ENCODE measurements at places on chromosomes 6 and 20.

DNA sequence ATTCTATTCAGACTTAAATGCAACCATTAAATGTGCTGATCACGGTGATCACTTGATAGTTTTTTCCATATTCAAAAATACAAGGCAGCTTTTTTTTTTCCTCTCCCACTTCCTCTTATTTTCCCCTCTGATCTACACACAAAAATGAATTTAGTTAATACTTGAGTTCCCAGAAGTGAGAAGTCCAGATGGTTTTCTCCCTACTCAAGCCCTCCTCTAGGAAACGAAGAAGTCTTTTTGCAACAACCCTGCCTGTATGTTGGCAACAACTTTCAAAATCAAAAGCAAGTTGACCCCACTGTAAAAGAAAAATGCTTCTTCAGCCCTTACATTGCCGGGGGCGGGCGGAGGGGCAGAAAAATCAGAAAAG is 24.3 kb downstream of the ARHGAP18 start:
- DNase-seq, result no peak

GRCh38 chr6:49632727-49633126 is 3.9 kb downstream of the RHAG start:
- no peak for DNase-seq

GRCh38 chr6:33705955-33706725 is 5.4 kb downstream of the UQCC2 start:
- DNase-seq, result no peak

DNA sequence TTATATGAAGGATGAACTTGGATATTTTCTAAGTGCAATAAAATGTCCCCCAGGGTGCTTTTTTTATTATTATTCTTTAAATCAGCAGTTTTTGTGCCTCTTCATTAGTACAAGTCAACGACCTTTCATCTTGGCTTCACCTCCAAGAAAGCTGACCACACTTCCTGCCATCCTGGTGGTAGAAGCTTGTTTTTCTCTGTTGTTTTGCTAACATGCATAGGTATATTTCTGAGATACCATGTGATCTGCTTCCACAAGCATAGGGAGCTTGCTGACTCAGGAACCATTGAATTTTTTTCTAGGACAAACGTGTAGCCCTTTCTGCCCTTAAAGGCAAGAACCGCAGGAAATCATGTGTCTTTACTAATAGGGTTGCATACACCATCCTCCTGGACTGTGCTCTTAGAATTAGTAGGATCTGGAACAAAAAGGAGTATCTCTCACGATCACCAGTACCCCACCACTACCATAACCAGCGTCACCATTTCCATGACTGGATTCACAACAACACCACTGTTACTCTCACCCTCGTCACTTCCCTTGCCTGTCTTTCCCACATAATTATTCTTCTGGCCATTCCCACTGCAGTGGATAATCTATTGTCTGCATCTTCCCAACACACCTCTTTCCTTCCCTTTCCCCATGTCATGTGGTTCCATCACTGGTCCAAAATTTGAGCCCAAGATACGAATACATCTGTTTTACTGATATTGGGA is 207.1 kb downstream of the MAFB start:
- DNase-seq, result no peak

DNA sequence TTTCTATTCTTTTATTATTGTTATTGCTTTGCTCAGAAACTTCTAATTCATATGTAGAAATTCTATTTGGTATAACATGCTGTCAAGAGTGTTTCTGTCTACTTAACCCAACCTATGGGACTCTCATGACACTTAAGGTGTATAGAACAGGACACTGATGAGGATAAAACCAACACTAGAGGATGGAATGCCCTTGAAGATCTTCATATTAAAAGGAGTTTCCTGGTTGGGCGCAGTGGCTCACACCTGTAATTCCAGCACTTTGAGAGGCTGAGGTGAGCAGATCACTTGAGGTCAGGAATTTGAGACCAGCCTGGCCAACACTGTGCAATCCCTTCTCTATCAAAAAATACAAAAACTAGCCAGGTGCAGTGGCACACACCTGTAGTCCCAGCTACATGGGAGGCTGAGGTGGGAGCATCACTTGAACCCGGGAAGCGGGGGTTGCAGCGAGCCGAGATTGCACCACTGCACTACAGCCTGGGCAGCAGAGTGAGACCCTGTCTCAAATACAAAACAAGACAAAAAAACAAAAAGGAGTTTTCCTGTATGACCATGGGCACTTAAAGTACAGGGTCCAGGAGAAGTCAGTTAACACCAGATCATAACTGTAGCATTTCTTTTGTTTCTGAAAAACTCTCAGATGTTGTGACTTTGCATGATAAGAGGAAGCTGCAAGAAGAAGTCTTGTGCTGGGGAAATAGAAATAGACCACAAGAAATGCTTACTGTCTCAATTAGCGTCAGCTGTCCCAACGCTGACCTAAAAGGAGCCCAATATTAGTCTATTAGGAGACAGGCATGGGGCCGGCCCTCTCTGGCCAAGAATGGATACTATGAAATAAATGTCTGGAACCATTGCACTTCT is 38.9 kb upstream of the CD2AP start:
- no peak for DNase-seq

DNA sequence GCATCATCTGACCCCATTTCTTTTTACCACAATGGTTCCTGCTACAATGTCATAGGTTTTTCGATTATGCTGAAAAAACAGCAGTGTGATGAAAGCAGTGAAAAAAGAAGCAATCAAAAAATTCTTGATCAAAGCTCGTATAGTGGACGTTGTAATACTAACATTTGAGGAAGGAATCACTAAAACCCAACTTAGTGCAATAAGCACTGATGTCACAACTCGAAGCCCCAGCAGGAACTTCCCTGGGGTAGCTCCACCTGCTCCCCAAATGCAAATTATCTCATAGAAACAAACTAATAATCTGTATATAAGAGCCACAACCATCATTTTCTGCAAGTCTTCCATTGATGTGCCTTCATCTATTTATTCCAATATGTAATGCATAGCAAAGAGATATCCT is 285.6 kb upstream of the SGK1 start:
- no peak for DNase-seq

GRCh38 chr20:13142143-13142542 is 78.9 kb upstream of the ISM1 start:
- no peak for DNase-seq

DNA sequence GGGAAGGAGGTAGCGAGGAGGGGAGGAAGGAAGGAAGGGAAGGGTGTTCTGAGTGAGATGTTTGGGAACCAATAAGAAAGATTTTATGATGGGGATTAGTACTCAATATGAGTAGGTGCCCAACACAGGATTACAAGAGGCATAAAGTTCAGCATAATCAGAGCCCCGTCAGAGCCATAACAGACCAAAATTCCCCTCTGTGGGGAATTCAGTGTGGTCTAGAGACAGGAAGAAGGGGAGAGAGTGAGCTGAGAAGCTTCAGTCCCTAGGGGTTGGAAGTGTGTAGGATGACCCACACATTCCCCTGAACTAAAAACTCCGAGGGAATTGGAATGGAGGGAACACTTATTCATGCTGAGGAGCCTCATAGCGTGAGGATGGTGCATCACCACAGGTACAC is 160.3 kb upstream of the SASH1 start:
- DNase-seq, result no peak

GRCh38 chr6:3608159-3608558 is 143.4 kb downstream of the PXDC1 start:
- DNase-seq, result no peak

DNA sequence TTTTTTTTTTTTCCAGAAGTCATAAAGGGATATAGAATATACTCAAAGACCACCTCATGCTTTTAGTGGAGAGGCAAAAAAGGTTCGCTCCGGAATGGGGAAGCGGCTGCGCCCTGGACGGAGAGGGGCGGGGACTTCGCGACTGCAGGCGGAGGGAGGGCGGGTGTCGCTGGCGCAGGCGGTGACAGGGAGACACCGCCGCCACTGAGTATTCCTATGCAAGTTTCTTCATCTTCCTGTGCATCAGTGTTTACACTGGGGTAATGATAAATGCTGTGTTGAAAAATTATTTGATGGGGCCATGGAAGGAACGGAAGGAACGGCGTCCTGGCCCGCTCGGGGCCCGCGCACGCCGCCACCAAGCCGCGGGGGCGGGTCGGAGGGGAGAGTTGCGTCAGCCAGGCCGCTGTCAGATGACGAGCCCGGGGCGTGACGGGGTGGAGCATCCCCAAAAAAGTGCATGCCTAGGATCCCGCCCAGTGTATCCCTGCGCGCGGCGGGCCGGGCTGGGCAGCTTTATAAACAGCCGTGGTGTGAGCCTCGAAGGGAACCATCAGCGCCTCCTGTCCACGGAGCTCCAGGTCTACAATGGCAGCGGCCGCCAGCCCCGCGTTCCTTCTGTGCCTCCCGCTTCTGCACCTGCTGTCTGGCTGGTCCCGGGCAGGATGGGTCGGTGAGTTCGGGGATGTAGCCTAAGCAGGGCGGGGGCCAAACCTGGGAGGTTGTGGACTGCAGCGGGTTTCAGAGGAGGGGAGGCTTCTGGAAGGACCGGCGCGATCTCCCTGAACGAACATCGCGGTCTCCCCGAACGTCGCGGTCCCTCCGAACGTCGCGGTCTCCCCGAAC is at the start of gene ULBP1:
ULBP1 (plus strand) TSS at position 482 of the 846 bp plus-strand sequence; CDS start at position 589, 107 bp downstream.
- DNase-seq, result no peak

- no peak for DNase-seq
These were observed 9.4 kb upstream of the NCOA7 start for GRCh38 chr6:125781314-125781868.

- no peak for DNase-seq
These were observed 45.6 kb downstream of the EDN1 start for GRCh38 chr6:12335717-12336116.

- no peak for DNase-seq
These were observed 40.9 kb upstream of the CDH22 start for GRCh38 chr20:46349035-46349741.

DNA sequence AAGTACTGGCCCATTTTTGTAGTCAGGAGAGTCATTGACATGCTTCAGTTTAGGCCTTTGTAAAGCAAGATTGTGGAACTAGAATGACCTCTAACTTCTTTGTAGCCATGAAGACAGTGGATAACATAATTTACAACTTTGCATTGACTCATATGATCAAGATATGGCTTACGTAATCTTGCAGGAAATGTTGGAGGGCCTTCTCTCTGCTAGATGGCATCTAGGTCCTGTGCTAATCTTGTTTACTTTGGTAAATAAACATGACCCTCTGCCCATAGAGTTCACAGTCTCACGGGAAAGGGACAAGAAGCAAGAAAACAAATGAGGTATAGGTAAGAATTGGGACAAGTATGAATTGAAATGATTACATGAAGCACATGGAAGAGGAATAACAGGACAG is 355.2 kb upstream of the ARID1B start:
- no peak for DNase-seq

DNA sequence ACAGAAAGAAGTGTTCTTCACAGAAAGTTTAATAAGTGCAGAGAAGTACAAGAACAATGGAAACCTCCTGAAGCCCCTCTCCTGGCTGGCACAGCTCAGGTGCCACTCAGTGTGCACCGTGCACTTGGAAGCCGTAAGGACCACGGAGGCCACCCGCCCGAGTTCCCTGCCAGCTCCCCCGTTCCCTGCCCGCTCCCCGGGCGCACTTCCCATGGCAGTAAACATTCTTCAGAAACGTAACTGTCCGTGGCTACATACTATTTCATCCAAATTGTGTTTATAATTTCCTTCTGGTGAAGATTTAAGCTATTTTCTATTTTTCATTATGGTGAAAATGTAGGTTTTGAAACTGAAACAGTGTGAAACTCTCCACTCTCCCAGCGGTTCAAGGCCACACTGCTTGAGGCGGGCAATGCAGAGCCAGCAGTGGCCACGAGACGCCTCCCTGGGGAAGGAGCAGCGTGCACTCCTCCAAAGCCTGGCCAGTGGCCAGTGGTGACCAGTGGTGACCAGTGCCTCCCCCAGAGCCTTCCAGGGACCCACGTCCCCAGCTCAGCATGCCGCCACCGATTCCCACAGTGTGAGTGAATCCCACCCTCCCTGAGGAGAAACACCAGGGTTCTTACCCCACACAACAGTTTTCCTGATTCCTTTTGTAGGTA is 46.4 kb downstream of the TAF4 start:
- no peak for DNase-seq

DNA sequence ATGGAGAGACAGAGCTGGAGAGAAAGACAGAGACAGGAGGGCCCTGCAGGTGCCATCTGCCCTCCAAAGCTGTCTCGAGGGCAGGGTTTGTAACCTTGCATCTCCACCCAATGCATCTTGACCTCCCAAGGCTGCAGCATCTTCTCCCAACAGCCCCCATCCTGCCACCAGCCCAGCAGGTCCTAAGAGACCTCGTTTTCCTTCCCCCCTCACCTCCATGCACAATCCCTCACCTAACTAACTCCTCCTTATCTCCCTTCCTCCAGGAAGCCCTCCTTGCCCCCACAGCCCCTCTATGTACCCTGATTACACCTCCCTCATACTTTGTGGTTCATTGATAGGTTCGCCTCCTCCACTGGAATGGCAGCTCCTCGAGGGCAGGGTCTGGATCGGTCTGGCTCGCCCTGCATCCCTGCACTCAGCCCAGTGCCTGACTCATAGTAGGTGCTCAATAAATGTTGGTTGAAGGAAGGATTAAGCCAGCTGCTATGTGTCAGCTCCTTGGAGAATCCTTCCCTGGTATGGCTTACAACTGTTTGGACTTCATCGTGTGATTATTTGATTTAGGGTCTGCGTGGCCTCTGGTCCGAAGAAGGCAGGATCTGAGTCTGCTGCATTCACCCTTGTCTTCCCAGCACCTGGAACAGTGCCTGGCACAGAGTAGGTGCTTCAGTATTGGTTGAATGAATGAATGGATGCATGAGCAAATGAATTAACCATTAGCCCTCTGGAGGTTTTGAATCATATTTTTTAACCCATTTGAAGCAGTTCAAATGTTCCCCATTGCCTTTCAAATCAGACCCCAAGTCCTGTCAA is 105.6 kb upstream of the PTPN1 start:
- no peak for DNase-seq

DNA sequence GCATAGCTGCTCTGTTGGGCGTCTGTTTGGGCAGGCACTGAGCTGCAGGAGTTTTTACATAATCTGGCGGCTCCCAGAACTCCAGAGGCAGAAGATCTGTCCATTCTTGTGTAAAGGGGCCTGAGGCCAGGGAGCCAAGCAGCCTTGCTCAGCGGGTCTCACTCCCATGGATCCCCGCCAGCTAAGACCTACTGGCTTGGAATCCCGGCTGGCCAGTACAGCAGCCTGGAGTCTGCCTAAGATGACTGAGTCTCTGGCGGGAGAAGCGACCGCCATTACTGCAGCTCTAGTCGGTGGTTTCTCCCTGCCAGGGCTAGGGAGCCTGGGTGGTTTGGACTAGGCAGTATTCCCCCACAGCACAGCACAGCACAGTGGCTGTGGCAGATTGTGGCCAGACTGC is 268.4 kb upstream of the SYNCRIP start:
- no peak for DNase-seq

Measured in amniotic stem cell (primary cell).